Sigmoid colon (tissue), 7 donors: ENCODE measurements at places on chromosomes 16 and 17. TPM values are rescaled to one million over a fixed set of nuclear protein-coding genes. Genes with fewer than 3 reads are reported as not detected.

The KRT28 gene
- total RNA-seq, result not detected

The COL1A1 gene
- total RNA-seq, result 93.7 TPM

The NGFR gene
- 12.1 TPM for total RNA-seq

The ATP5PD gene
- 392 TPM for total RNA-seq

The FAM83G gene
- total RNA-seq, result 2.5 TPM

The CEP295NL gene
- total RNA-seq, result 2.9 TPM

The TMC5 gene
- total RNA-seq, result not detected

The TMEM235 gene
- total RNA-seq, result not detected

The TNFSF13 gene
- 28.5 TPM for total RNA-seq

The ENPP7 gene
- not detected for total RNA-seq

The DCTN5 gene
- total RNA-seq, result 24.1 TPM

The PRAC1 gene
- 13.5 TPM for total RNA-seq

The CMTM3 gene
- total RNA-seq, result 12.5 TPM

The PLA2G10 gene
- total RNA-seq, result not detected

The TP53TG3 gene
- not detected for total RNA-seq

The SERPINF2 gene
- total RNA-seq, result 7.2 TPM

The CTRL gene
- 0.82 TPM for total RNA-seq

The DNAAF8 gene
- 0.83 TPM for total RNA-seq

The FGF11 gene
- total RNA-seq, result not detected

DNA sequence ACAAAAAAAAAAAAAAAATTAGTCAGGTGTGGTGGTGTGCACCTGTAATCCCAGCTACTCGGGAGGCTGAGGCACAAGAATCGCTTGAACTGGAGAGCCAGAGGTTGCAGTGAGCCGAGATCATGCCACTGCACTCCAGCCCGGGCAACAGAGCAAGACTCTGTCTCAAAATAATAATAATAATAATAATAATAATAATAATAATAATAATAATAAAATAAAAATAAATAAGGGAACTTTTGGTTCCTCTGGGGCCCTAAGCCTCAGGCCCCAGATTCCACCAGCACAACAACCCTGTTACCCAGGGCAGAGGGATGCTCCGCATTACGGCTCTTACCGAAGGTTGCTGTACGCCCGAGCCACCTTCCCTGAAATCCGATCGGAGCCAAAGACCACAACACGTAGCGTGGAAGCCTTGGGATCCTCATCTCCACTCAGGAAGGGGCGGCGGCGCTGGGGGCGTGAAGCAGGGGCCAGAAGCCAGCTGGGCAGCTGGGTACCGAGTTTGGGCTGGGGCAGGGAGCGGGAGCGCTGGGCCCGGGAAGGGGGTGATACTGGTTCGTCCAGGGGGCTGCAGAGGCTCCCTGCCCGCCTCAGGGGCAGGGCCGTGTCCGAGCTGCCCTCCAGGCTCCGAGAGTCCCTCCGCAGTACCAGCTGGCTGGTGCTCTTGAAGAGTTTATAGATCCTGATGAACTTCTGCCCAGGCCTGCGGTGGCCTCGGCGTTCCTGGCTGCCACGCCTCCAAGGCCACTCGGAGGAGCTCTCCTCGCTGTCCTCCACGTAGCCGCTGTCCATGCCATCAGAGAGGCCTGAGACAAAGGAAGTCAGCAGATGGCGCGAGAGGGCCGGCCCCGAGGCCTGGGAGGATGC is 20.6 kb upstream of the PIK3R6 start:
- DNase-seq, result no peak

DNA sequence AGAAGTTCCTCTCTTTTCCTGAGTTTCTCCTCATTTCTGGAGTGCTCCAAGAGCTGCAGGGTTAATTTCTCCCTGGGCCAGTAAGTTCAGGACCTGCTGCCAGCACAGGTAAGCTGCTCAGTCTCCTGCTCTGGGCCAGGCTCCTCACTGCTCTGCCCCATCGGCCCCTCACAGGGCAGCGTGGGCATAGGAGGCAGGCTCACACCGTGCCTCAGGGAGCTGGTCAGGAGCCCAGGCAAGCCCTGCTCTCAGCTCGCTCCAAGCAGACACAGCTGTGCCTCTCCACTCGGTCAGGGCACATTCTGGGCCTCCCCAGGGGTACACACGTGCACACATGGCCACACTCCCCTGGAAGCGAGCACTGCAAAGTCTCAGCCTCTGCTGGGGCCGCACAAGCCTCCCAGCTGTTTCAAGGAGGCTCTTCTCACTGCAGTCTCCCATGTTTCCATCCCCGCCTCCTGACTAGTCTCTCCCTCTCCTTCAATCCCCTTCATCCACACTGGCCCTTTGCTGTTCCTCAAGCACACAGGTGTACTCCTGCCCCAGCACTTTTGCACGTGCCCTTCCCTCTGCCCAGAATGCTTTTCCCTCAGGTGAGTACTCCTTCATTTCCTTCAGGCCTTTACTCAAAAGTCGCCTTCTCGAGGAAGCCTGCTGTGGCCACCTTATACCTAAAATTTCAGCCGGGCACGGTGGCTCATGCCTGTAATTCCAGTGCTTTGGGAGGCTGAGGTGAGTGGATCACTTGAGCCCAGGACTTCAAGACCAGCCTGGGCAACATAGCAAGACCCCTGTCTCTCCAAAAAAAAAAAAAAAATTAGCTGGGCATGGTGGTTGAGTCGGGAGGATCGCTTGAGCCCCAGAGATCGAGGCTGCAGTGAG is 53.2 kb downstream of the AKAP1 start:
- no peak for DNase-seq

- DNase-seq, result no peak
These were observed 9.1 kb downstream of the TP53I13 start for GRCh38 chr17:29577385-29578211.

DNA sequence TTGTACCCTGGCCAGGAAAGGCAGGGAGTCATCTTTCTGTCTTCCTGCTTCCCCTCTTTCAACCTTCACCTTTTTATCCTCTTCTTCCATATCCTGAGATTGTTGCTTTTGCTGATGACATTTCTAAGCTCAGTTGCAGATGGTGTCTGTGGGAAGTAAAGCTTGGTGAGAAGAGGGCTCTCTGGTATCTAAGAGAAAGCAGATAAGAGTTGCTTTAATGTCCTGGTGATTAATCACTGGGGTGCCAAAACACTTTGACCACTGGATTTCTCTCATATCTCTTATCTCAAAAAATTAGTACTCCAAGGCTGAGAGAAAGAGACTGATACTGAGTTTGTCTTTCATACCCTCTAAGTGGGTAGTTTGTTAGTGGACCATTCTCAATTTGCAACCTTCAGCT is 71.3 kb downstream of the NEUROD2 start:
- no peak for DNase-seq

DNA sequence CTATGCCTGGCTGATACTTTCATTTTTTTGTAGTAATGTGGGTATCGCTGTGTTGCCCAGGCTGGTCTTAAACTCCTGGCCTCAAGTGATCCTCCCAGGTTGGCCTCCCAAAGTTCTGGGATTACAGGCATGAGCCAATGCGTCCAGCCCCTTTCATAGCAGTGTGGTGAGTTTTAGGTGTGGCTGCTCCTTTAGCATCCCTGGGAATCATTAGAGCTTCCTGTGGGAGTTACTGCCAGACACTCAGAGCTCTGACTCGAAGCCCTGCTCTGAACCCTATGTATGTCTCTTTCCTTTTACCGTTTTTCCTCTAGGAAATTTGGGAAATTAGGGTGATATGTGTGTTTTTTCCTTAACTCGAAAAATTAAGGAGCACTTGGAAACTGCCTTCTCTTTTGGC is 44.5 kb downstream of the NDE1 start:
- DNase-seq, result no peak

- no peak for DNase-seq
These were observed 33.1 kb downstream of the MEAK7 start for GRCh38 chr16:84471316-84471715.

DNA sequence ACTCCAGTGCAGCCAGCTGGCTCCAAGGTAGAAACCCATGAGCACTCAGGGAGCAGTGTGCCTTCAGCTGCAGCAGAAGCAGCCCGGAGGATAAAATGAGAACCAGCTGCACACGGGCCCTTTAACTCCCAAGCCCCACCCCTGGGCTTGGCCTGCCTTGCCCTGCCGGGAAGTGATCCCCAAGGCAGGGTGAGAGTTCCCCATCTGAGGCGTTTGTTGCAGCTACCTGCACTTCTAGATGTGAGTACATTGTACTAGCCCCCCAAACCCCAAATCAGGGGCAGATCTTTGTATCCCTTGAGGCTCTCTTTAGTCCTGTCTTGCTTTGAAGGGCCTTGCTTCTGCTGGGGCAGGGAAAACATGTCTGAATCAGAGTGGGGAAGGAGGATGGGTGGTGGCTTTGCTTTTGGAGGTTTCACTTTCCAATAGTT is at the start of gene MVP:
TSS of gene MVP (plus strand) at position 192 of the 431 bp plus-strand sequence. CDS start 10,088 bp downstream, outside the sequence.
- DNase-seq, result peak; percentile 89

GRCh38 chr17:43733956-43734355 is 24.6 kb downstream of the SOST start:
- no peak for DNase-seq

GRCh38 chr17:39222151-39222550 is 3.6 kb downstream of the STAC2 start:
- no peak for DNase-seq

DNA sequence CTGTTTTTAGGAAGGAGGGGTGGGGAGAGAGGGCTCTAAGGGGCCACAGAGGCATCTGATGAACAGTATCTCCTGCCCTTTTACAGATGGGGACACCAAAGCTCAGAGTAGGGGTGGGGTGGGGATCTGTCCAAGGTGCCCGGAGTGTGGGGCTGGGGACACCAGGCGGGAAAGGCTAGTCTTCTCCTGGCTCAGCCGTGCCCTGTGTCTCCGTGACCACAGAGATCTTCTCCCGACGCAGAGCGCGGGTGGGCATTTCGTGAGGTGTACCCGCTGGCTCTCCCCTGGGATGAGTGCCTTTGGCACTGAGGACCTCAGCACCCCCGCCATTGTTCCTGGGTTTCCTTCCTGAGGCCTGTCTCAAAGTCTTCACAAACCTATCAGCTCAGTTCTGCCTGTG is 209.6 kb downstream of the NTN1 start:
- DNase-seq, result no peak

DNA sequence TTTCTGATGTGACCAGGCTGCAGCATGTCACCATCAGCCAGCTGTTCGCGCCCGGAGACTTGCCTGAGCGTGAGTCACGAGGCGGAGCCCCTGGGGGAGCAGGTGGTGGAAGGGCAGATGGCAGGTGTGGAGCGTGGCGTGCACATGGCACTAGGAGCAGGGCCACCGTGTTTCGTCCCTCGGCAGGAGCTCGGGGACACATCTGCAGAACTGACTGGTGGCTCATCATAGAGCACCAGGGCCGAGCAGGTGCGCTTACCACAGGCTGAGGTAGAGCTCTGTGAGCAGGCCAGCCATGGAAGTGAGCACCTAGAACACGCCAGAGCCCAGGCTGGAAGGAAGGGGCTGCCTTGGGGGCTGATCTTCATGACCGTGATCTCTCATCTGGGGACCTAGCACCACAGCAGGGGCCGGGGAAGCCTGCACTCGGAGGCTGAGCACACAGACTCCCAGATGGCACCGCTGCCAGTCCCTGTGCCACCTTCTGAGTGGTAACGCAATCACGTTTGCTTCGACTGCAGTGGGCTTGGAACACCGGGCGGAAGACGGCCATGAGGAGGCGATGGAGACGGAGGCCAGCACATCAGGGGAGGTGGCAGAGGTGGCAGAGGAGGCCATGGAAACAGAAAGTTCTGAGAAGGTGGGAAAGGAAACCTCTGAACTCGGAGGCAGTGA is 61.8 kb upstream of the ENDOV start:
- peak; percentile 57 for DNase-seq

DNA sequence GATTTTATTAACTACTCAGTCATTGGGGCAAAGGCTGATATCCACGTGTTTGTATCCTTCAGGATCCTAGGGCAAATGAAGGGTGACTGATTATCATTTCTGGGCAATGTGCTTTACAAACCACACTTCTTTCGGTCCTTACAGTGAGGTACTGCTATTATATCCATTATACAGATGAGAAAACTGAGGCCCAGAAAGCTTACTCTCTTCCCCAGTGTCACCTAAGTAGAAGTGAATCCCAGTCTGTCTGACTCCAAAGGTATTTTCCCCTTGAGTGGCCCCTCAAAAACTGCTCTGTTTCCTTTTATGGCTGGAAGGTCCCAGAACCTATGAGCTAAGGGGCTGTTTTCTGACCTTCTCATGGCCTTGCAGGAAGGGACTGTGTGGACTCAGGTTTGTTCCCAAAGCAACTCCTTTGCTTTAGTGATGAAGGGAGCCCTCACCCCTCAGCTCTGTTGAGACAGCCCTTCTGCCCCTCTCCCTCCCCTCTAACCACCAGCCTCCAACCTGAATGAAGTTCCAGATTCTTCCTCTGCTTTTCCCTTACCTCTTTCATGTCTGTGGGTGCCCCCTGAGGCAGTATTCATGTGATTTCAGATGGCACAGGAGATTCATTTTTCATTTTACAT is 27.4 kb upstream of the ADGRG1 start:
- peak; percentile 7 for DNase-seq

DNA sequence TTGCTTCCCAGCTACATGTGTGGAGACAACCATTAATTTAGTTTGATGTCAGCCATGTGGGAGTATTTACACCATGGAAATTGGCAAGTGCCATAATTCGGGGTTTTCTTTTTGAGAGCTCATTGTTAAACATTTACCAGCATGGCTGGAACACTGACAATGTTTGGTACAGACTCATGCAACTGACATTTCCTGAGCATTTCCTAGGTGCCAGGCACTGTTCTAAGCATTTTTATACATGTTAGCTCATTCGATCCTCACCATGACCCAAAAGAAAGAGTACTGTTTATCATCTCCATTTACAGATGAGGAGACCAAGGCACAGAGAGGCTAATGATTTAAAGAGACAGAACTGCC is 86.9 kb downstream of the FOXL1 start:
- no peak for DNase-seq

GRCh38 chr16:1691956-1692355 is 13.9 kb downstream of the JPT2 start:
- no peak for DNase-seq

- DNase-seq, result no peak
These were observed 231.4 kb upstream of the WSCD1 start for GRCh38 chr17:5838661-5839300.

DNA sequence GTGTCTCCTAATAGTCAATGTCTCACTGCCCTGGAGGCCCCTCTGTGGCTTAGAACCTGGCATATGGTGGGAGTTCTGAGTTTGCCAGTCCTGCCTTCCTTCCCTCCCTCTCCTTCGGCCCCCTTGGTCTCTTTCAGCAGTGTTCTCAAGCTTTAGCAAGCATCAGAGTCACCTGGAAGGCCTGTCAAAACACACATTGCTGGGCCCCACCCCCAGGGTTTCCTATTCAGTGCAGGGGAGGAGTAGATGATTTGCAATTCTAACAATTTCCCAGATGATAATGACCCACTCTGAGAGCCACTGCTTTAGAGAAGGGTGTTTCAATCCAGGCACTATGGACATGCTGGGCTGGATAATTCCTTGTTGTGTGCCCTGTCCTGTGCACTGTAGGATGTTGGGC is 26.4 kb upstream of the TMEM220 start:
- DNase-seq, result no peak

DNA sequence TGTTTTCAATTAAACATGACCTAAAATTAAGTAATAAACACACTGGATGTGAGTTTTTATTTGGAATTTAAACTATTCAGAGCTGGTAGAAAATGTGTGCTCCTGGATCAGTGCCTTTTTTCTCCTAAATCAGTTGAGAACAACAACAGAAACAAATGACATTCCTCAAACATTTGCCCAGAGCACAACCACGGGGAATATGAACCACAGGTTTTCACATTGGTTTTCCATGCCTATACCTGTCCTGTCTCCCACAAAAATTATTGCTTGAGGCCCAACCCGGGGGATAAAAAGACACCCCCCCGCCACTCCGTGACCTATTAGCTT is 6.8 kb downstream of the HSBP1 start:
- DNase-seq, result no peak

- no peak for DNase-seq
These were observed 10.8 kb downstream of the MAP2K3 start for GRCh38 chr17:21295036-21295952.

- DNase-seq, result no peak
These were observed 133.4 kb downstream of the SPACA3 start for GRCh38 chr17:33124871-33125551.
